ENCODE measurements at places on chromosomes 3 and 15.

DNA sequence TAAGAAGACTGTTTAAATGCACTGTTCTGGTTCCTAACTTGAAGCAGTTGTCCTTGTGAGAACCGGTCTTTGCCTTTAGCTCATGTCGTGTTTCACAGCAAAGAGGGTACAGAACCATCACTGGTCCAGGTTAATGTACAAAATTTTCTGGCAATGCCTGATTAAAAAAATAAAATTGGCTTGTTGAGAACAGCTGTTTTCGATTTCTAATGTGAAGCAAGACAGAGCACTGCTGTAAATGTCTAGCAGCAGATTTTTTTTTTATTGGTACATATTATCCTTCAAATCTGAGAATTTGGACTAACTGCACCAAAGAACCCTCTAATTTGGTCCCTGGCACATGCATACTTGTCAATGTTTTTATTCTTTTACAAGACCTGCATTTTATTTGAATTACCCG lies 103.3 kb downstream of the STT3B start:
- DNase-seq, result no peak

GRCh38 chr3:172070269-172070668 lies 30.9 kb downstream of the FNDC3B start:
- no peak for DNase-seq

GRCh38 chr3:45188719-45189659 lies 37.1 kb downstream of the TMEM158 start:
- DNase-seq, result peak; percentile 7

GRCh38 chr15:100648951-100649350 lies 46.6 kb downstream of the ASB7 start:
- DNase-seq, result no peak

- DNase-seq, result no peak
Measured at GRCh38 chr3:141216975-141217374, 14.7 kb upstream of the PXYLP1 start.

DNA sequence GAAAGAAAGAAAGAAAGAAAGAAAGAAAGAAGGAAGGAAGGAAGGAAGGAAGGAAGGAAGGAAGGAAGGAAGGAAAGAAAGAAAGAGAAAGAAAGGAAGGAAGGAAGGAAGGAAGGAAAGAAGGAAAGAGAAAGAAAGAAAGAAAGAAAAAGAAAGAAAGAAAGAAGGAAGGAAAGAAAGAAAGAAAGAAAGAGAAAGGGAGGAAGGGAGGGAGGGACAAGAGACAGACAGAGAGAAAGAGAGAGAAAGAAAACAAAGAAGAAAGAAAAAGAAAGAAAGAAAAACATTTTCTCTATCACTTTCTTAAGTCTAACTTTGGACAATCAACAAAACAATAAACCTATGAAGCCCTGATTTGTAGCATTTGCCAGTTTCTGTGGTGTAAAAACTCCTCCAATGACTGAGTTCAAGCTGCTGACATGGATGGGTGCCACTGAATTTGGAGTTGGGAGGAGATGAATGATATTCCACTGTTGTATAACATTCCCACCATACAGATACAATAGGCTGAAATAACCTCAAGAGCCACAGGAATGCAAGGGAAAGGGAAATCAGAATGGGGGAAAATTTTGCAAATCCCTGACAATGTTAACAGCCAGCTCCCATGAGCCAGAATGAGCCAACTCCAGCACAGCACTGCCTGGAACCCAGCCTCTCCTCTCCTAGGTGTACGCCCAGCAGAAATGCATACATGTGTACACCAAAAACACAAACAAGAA lies 15.0 kb upstream of the RTP3 start:
- no peak for DNase-seq

DNA sequence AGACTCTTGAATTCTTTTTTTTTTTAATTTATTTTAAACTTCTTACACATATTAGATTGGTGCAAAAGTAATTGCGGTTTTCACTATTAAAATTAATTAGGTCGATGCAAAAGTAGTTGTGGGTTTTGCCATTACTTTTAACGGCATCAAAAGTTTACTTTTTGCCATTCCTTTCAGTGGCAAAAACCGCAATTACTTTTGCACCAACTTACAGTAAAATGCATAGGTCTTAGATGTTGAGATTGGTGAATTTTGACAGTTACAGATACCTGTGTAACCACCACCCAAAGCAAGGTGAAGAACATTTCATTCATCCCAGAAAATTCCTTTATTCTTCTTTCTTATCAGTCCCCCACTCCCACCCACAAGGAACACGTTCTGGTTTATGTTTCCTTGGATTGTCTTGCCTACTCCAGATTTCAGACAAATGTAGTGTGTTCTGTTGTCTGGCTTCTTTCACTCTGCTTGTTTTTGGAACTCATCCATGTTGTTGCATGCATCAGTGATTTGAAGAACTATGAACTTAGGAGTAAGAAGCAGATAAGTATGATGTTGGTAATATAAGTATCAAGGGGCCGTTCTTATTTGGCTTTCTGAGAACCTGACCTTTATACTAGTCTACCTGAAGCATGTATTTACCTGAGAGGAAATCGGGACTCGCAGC lies 198.4 kb upstream of the UBE2E1 start:
- no peak for DNase-seq

GRCh38 chr3:103056542-103056941 lies 621.7 kb downstream of the ZPLD1 start:
- DNase-seq, result no peak

DNA sequence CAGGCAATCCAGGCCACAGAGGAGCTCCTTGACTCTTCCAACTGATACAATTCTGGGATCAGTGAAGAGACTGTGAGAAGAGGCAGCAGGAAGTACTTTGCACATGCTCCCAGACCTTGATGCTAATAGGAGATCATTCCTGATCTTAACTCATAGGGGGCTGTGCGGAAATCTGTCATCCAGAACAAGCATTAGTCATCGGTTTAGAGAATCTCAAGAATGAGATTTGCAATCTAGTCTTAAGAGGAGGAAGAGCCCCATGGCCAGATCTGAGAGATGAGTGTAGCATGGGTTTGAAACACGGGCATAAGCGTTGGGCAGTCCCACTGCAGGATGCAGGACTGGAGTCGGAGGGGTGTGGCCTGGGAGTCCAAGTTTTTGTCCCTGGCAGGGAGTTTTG lies 1081.1 kb downstream of the NAALADL2 start:
- DNase-seq, result no peak

DNA sequence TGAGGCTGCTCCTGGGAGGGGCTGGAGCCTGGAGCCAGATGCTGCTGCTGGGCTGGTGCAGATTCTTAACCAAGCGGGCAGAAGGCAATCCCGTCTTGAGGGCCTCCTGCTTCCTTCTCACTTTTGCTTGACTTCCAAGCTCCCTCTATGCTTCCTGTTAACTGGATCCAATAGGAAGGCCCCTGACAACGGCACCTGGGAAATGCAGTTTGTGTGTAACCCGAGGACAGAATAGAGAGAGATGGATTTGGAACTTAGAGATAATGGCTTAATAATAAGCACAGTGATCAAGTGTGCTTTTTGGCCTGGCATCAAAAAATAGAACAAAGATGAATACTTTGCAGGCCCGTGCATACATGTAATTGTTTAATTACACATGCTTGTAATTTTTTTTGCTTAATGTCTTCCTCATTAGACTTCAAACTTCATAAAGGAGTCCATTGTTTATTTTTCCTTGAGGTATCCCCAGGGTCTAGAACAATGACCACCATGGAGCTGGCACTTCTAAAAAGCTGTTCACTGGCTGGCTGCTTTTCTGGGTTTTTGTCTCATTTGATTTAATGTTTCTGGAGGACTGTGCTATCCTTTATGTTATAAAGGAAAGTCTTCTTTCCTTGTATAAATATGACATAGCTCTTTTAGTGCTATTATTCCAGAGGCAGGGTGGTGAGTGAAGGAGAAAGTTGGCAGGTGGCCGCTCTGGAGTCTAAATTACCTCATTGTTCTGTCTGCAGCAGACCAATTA lies 63.3 kb upstream of the MITF start:
- no peak for DNase-seq

- DNase-seq, result no peak
Measured at GRCh38 chr3:69322158-69322509, 63.8 kb downstream of the FRMD4B start.
